ENCODE measurements at places on chromosomes 3 and 15.

DNA sequence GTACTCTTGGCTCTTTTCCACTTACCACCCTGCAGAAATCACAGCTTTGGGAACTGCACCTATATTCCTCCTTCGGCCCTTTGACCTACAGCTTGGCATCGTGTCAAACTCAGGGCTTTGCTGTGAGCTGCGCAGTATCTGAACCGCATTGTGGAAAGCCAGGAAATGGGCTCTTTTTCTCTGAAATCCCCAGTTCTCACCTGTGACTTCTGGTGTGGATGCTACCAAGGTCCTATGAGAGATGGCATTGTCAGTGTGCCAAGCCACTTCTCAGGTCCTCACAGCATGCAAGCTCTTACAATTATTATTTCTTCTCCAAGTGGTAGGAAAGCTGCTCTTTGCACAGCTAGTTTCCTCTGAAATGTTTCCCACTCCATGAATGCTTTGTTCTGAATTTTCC, 450.6 kb upstream of the TBL1XR1 start:
- no peak for DNase-seq

GRCh38 chr15:60936186-60936585, 292.9 kb downstream of the RORA start:
- DNase-seq, result no peak

GRCh38 chr3:11565072-11565471, 78.6 kb downstream of the VGLL4 start:
- no peak for DNase-seq

GRCh38 chr3:46748170-46748569, 30.5 kb upstream of the PRSS50 start:
- no peak for DNase-seq

DNA sequence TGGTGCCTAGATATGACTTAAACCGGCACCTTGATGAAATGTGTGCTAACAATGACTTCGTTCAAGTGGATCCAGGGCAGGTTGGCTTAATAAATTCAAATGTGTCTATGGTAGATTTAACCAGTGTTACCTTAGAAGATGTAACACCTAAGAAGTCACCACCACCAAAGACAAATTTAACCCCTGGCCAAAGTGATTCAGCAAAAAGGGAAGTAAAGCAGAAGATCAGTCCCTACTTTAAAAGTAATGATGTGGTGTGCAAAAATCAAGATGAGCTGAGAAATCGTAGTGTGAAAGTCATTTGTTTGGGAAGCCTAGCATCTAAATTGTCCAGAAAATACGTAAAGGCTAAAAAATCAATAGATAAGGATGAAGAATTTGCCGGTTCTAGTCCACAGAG, 1.1 kb downstream of the FAN1 start:
- no peak for DNase-seq

All from stimulated activated CD8-positive, alpha-beta memory T cell treated with anti-CD3 and anti-CD28 coated beads, Interleukin-7, amount 100 ng/mL, for 1 hour (primary cell).